GM18507 (cell line): ENCODE measurements at places on chromosomes 11 and 22.

DNA sequence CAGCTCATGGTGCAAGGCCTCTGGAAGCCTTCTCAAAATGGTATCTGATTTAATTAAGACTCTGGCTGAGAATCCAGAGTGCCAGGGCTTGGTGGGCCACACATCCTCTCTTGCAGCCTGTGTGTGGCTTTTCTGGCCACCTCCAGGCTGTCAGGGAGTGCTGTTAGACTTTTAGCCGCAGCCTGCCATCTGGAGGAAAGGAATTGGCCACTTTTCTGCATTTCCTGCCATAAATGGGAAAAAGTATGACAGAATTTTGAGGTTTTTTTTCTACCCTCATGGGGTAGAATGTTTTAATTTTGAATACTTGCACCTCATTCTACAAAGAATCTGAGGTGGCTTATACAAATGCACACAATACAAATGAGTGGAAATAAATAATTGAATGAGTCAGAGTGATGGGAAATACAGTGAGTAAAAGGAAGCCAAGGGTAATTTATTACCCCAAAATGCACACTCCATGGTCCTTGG is 218.4 kb downstream of the ADAMTS15 start:
- no peak for DNase-seq

DNA sequence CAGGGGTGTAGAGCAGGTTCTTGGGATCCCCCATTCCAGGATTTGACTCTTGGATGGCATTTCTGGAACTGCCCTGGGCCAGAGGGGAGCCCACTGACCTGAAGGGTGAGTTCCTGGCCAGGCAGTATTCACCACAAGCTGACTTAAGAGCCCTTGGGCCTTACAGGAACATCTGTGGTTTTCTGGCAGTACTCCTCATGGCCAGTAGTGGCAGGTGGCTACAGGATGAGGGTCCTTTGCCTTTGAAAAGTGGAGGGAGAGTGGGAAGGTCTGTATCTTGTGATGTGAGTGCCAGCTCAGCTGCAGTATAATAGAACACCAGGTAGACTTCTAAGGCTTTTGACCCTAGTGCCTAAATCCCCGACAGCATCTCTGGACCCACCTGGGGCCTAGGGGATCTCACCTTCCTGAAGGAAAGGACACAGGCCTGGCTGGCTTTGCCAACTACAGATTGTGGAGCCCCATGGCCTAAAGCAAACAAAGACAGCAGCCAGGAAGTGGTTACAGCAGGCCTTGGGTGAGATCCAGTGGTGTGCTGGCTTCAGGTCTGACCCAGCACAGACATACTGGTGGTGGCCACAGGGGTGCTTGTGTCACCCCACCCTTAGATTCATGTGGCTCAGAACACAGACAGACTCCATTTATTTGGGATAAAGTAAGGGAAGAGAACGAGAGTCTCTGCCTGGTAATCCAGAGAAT is 9.0 kb downstream of the OR51S1 start:
- no peak for DNase-seq

DNA sequence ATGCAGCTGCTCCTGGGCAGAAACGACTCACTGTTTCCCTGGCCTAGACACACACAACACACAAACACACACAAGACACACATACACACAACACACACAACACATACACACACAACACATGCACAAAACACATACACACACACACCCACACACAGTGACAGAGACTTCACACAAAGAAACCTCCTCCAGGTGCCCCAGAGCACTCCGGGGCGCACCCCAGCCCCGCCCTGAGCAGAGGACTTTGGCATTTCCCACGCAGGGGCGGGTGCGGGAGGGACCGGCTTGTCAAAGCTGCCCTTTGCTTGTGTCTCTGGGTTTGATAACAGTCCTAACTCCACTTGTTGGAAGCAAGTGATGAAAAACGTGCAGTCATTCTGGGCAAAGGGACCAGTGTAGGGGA is 6.5 kb downstream of the APOBEC3A start:
- DNase-seq = no peak

DNA sequence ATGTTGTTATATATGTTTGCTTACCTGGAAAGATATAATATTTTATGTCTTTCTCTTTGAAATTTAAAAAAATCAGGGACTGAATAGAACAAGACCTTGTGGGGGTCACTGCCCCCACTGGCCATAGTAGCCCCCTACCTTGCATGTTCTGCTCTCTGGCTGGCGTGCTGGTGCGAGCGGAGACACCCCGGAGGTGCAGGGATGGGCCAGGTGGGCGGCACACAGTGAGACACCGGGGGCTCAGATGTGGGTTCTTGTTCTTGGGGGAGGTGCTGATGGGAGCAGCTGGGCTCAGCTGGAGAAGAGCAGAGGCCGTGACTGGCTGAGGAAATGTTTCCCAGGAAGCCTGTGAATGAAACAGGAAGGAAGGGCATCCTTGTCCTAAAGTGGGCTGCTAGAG is 20.2 kb downstream of the GAB4 start:
- DNase-seq = no peak

GRCh38 chr22:36009085-36009484 is 19.5 kb downstream of the RBFOX2 start:
- no peak for DNase-seq

DNA sequence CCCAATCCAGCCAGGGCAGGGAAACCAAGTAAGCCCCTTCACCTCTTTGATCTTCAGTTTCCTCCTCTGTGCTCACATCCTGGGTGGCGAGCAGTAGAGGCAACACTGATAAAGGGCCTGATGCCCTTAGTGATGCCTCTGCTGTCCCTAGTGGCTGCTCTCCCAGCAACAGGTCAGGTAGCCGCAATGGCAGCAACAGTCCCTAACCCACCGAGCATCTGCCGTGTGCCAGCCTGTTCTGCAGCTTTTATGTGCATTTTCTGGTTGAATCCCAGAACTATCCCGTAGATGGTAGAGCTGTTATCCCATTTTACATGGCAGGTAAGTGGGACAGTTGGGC is 5.2 kb downstream of the SCYL1 start:
- no peak for DNase-seq

GRCh38 chr22:17929909-17930308 is 94.5 kb downstream of the MICAL3 start:
- DNase-seq = no peak

- no peak for DNase-seq
Observed at GRCh38 chr11:61023086-61023965, 51.8 kb downstream of the CD6 start.

DNA sequence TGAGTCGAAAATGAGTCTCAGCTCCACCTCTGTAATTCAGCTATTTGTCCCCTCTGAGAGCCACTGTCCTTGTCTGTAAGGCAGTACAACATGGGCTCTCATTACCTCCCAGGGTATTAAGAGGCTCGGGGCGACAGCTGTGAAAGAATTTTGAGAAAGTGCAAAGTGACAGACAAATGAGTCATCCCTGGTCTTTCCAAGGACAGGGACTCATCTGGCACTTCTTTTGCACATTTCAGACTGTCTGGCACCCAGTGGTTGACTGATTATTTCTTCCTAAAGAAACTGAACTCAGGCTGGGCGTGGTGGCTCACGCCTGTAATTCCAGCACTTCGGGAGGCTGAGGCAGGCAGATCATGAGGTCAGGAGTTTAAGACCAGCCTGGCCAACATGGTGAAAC is 62.1 kb upstream of the ARFGAP3 start:
- no peak for DNase-seq

GRCh38 chr22:49269928-49270327 is 557.7 kb downstream of the BRD1 start:
- DNase-seq = no peak

DNA sequence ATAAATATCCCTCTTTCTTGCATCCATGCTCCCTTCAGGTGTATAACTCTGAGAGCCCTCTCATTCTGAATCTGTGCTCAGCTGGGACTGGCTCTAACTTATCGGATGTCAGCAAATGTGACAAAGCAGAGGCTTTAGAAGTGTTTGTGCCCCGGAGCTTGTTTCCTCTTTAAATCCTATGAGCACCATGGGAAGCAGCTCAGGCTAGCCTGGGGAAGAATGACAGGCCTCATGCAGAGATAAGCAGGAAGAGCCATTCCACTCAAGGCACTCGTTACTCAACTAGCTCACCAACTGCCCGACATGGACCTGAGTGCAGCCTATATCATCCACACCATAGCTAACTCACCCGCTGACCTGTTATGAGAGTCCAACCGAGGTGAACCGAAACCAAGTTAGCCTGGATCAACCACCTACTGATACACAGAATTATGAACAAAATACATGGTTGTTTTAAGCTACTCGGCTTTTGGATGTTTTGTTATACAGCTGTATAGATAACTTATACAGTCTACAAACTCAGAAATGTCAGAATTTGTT is 990.7 kb downstream of the NTM start:
- no peak for DNase-seq

GRCh38 chr11:36131721-36132397 is 157.4 kb downstream of the COMMD9 start:
- DNase-seq = no peak

DNA sequence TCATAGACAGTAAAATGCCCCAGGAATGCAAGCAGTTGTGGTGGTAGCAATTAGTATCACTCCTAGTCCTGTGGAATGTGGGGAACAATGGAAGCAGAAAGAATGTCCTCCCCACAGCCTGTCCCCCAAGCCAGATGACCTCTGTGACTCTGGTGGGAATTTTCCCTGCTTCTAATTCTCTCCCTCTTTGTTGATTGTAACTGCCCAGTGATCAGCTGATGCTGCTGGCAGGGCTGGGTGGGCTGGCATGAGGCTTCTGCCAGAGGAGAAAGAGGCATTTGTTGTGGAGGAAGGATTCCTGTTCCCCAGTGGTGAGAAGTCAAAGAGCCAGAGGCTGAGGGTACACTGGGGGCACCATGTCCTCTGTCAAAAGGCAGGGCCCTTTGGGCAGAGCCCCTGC is 116.7 kb upstream of the NCAM1 start:
- no peak for DNase-seq

GRCh38 chr11:72673284-72673942 is 809 bp downstream of the PDE2A start:
- DNase-seq = no peak

GRCh38 chr11:875203-875602 is 32.6 kb downstream of the TSPAN4 start:
- DNase-seq = no peak

DNA sequence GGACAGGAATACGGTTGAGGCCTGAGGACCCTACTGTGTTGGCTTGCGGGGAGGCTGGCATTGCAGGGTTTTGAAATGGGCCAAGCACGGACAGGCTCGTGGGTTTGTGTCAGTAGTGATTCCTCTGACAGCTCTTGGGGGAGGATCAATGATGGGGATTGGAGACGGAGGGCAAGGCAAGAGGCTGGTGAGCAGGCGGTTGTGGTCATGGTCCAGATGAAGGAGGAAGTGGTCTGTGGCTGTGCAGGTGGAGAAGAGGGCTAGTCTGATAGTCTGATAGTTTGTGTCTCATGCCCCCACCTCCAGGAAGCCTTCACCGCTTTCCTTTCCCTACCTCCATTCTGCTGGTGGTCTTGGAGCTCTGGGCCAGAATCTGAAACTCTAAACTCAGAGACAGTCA is 3.0 kb downstream of the MAFF start:
- no peak for DNase-seq

DNA sequence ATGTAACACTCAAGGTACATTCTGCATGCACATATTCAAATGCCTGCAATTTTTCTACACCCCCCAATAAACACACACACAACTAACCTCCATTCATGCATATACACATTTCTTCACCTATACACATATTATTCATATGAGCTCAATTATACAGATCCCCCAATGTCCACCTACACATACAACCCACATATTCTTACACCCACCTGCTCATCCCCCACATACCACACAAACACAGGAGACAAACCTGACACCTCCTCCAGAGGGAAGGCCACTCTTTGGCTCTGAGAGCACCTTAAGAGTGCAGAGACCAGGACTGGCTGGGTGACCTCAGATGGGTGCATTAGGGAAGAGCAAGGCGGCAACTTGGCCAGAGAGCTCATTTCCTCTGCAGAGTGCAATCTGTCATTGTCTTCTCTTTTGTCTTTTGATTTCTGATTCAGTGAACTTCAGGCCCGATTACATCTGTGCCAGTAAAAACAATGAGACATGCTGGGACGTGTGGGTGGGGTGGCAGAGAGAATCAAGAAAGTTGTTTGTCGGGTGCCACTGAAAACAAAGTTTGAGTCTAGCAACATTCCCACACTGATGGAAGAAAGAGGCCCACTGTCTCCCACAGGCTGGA is 208.4 kb downstream of the NXPE2 start:
- DNase-seq = no peak
